ENCODE measurements at places on chromosomes 3 and 15. TPM values are rescaled to one million over a fixed set of nuclear protein-coding genes. Genes with fewer than 3 reads are reported as not detected.

Gene NBEAL2
- total RNA-seq, result 16.5 TPM

Gene TMEM40
- total RNA-seq, result not detected

Gene CHDH
- 0.46 TPM for total RNA-seq

Gene SLC6A20
- not detected for total RNA-seq

Gene MYL3
- total RNA-seq, result 0.82 TPM

DNA sequence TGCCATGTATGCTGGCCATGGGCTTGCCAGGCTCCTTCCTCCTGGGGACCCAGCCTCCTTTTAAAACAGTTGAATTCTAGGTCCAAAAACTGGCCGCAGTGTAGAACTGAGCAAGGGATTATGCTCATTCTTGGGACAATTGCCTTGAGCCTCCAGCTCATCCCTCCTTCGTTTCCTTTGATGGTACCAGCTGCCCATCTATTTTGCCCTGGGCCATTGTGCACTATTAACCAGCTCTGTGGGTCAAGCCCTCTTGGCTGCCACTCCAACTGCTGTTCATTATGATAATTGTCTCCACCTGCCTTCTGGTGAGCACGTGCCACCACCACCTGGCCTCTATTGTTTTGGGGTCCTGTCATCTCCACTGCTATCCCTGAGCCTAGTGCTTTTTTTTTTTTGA, 75.8 kb upstream of the SYN2 start:
- DNase-seq, result peak; percentile 24

GRCh38 chr3:174229916-174230315, 629.2 kb upstream of the NAALADL2 start:
- DNase-seq, result no peak

- DNase-seq, result no peak
Measured at GRCh38 chr3:159848348-159849118, 140.1 kb upstream of the IL12A start.

GRCh38 chr15:34581043-34581365, 2.4 kb downstream of the GOLGA8B start:
- no peak for DNase-seq

DNA sequence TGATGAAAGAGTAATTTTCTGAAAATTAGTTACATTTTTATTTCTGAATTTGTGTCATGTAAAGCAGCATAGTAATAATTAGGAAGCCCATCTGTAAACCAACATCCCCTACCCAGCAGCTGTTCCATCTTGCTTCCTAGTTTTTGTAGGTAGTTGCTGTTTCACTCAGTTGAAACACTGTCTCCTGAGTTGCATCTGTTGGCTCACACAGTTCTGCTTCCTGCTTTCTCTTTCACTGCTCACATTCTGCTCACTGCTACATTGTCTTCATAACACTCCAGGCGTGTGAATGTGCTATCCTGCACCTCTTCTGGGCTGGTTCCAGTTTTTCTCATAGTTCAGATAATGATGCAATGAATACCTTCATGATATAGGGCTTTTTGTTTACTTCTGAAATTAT, 123.4 kb downstream of the EPHB1 start:
- no peak for DNase-seq

DNA sequence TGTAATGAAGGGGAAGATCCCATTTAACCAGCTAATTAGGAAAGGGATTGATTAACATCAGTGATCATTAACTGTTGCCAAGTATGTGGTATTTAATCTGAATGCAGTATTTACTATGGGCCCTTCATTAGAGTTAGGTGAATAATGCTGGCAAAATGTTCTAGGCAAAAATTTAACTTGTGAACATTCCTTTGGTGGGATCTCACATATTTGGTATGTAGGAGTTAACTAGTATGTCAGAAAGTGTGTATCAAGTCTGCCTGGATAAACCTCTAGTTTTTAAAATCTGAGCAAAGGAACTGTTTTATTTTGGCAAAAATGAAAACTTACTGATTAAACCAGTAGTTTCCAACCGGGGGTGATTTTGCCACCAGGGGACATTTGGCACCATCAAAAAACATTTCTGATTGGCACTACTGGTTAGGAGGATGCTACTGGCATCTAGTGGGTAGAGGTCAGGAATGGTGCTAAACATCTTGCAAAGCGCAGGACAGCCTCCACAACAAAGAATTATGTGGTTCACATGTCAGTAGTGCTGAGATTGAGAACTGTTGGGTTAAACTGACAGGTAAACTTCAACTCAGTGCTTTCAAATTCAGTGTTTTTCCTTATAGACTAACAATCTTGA, 22.5 kb downstream of the LRTM1 start:
- DNase-seq, result no peak

GRCh38 chr3:172046268-172046915, 7.0 kb downstream of the FNDC3B start:
- no peak for DNase-seq

GRCh38 chr3:119582178-119582577, 2.9 kb downstream of the ADPRH start:
- no peak for DNase-seq

GRCh38 chr3:174439331-174440252, 419.5 kb upstream of the NAALADL2 start:
- DNase-seq, result no peak

- DNase-seq, result no peak
Measured at GRCh38 chr3:179717219-179717618, 64.4 kb downstream of the USP13 start.

- no peak for DNase-seq
Measured at GRCh38 chr3:23676093-23676492, 129.7 kb upstream of the UBE2E1 start.

DNA sequence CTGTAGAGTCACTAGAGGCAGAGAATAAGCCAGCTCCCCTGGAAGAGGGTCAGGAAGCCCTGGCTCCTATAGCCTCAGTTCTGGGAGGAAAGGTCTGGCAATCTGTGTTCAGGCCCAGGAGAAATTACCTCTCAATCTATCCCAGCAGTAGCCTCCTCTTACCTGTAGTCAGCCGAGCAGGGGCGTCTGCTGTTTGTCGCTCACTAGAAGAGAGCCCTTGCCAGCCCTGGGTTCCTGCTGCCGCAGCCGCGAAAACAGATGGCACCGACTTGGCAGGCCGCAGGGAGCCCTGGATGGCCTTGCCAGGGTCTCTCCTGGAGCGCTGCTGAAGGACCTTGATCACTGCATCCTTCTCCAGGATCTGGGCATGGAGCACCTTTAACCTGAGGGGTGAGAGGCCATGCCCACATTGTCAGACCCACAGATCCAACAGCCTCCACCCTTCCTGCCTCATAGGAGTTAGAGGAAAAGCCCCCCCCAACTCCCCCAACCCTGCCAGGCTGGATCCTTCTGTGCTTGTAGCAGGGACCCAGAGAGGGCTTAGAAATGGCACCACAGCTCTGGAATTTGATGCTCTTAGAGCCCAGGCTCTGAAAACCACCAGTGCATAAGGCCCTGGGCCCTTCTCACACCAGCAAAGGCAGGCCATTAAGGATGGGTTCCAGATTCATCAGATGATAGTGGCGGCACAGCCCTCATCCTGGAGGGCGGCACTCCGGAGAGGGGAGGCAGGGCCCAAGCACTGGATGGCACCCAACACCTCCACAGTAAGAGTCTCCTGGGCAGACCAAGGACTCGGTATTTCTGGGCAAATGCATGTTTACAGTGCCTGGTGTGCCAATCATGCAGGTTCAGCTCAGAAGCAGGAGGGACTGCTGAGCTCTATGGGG, 14.9 kb downstream of the AMOTL2 start:
- DNase-seq, result peak; percentile 86

GRCh38 chr3:149770246-149770645, 18.0 kb upstream of the COMMD2 start:
- no peak for DNase-seq

DNA sequence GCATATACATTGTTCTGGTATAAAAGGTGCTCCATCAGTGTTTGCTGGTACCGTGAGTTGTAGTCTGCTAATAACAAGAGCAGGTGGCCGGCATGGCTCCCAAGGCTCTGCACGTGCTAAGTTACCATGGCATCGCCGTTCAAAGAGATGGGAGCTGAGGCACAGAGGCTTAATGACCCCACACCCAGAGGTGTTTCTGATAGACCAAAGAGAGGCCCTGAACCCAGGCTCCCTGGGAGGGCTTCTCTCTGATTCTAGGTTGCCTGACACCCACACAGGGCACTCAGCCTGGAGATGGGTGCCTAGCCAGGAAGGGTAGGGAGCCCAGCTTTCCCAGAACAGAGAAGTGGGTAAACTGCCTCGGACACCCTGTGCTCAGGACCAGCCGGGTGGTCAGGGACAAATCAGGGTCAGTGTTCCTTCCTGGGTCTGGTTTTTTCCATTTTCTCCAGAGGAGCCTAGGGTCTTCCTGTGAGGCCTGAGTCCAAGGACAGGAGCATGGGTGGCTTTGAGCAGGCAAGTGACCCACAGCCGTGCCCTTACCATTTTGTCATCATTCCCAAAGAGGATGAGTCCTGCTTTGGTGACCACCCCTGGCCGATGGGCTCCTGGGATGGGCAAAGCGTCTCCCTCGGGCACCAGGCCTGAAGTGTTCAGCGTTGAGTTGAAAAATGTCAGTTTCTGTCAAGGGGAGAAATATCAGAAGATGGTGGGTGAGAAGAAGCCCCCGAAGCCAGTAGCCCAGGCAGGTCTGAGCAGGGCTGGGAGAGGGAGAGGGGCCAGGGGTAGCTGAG, 27.3 kb downstream of the ALDH1L1 start:
- DNase-seq, result no peak

DNA sequence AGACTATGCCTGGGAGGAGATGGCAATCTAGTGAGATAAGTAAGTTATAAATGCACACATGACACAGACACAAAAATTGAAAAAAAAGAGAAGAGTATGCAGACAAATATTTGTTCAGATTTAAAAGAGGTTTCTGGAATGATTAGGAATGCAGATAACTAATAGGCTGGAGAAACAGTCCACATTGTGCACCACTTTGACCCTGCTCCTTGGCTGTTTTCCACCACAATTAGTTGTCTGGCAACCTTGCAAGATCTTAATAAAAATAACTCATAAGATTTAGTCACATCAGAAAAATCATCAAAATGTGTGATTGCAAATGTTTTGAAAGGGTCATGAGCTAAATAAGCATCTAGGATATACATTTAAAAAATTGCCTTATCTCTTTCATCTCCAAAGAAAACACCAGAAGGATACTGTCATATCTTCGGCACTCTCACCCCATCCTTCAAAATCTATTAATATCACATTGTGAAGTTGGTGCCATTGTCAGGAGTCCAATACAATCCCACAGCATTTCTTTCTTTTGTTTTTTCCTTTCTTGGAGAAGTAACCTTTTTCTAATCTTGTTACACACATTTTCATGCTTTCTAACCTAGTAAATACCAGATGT, 153.7 kb upstream of the KCNMB2 start:
- no peak for DNase-seq

DNA sequence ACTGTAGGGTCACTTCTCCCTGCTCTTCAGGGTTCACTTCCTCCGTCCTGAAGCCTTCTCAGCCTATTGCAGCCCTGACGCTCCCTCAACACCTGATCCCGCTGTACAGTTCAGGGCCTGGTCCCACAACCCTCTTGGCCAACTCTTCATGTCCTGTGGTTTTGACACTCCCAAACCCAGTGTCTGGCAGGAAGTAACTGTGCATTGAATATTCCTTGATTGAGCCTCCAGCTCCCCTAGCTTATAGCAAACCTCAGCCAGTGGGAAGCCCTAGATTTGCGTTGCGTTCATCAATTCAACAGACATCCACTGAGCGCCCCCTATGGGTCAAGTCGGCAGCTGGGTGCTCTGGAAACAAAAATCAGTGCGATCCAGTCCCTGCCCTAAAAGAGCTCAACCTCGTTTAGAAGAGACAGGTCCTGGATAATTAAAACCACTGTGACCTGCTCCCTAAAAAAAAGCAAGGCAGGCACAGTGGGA, 13.5 kb downstream of the UBAP1L start:
- no peak for DNase-seq

DNA sequence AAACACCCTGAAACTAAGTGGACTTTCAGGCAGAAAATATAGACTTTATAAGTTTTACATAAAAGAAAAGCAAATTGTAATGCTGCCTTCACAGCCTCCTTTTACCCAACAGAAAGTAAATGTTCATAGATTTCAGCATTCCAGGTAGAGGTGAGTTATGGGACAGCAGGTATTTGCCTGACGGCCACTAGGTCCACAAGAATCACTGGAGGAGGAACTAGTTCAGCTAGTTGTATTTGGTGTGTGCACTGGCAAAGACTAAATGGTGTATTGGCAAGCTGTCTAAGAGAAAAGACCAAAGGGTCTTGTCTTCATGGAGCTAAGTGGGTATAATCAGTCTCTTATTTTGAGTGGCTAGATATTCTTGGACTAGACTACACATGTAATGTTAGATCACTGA, 34.2 kb downstream of the ZNF654 start:
- no peak for DNase-seq

GRCh38 chr3:18201315-18201714, 223.8 kb downstream of the SATB1 start:
- no peak for DNase-seq

Data from chondrocyte (in vitro differentiated cells).